A375 (cell line): ENCODE measurements at places on chromosomes 1 and 21. TPM values are rescaled to one million over a fixed set of nuclear protein-coding genes. Genes with fewer than 3 reads are reported as not detected.

The C1orf94 gene
- total RNA-seq: 0.08 TPM in 1 of 2 replicates, not detected in the other

The KCNJ9 gene
- not detected in 2 replicates for total RNA-seq

The GBP5 gene
- not detected in 2 replicates for total RNA-seq

The FAM78B gene
- 7.1 and 8.3 TPM in 2 replicates for total RNA-seq

The PDC gene
- not detected in 2 replicates for total RNA-seq

The CRP gene
- total RNA-seq: not detected in 2 replicates

The SPATA21 gene
- total RNA-seq: not detected in 2 replicates

The FMO1 gene
- total RNA-seq: not detected in 2 replicates

The PIGV gene
- total RNA-seq: 9.1 and 10.8 TPM in 2 replicates

The LCE2A gene
- not detected in 2 replicates for total RNA-seq

The KCNA3 gene
- total RNA-seq: not detected in 2 replicates

The B3GALT5 gene
- total RNA-seq: 0.79 and 0.90 TPM in 2 replicates

The RHCE gene
- 1.0 and 2.4 TPM in 2 replicates for total RNA-seq

The DENND2D gene
- total RNA-seq: not detected in 2 replicates
